ENCODE measurements at places on chromosomes 12 and 14. TPM values are rescaled to one million over a fixed set of nuclear protein-coding genes. Genes with fewer than 3 reads are reported as not detected.

DNA sequence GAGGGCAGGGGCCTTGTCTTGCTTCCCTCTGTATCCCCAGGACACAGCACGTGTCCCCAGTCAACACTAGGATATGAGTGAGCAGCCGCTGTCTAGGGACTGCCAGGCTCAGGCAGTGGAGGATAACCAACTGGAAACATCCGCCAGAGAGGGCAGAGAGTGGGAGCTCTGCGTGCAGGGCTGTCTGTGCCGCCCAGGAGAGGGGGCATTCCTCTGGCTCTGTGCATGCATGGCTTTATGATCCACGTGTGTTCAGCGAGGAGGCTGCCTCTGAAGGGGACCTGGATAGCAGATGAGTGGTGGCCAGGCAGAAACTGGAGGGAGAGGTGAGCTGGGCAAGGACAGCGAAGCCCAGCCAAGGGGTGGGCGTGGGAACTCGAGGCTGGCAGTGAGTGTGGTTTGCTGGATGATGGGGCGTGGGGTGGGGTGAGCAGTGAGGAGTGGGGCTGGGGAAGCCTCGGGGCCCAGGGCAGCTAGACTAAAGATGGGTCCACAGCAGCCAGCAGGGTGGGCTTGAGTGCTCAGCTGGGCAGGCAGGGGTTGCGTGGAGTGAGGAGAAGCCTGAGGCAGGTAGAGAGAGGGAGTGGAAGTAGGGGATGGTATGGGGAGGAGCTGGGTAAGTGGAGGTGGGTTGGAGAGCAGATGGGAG lies 72.9 kb downstream of the PRIMA1 start:
- no peaks in the 10 kb centered on the region for H3K36me3 ChIP-seq
- no peaks in the 10 kb centered on the region for H3K4me1 ChIP-seq
- DNase-seq = no peak
- no peak overlapping the region for H3K27ac ChIP-seq

GRCh38 chr12:115868624-115869023 lies 408.9 kb downstream of the MED13L start:
- H3K36me3 ChIP-seq = no peaks in the 10 kb centered on the region
- H3K4me3 ChIP-seq = no peak overlapping the region
- no peak for DNase-seq
- no peaks in the 10 kb centered on the region for H3K4me1 ChIP-seq

- H3K4me1 ChIP-seq = no peaks in the 10 kb centered on the region
- H3K36me3 ChIP-seq = no peaks in the 10 kb centered on the region
- no peak for DNase-seq
- H3K4me3 ChIP-seq = no peak overlapping the region
- H3K27ac ChIP-seq = no peak overlapping the region
- no peaks in the 10 kb centered on the region for H3K27me3 ChIP-seq
Observed at GRCh38 chr12:25771476-25771875, 187.0 kb upstream of the RASSF8 start.

GRCh38 chr14:99430491-99430890 lies 50.2 kb downstream of the SETD3 start:
- no peak overlapping the region for H3K4me3 ChIP-seq
- peaks cover 31% of the 10 kb centered on the region for H3K36me3 ChIP-seq
- H3K27ac ChIP-seq = no peak overlapping the region
- no peaks in the 10 kb centered on the region for H3K27me3 ChIP-seq

- no peak for DNase-seq
- H3K4me3 ChIP-seq = no peak overlapping the region
- H3K27me3 ChIP-seq = no peaks in the 10 kb centered on the region
- H3K27ac ChIP-seq = no peak overlapping the region
- H3K4me1 ChIP-seq = no peaks in the 10 kb centered on the region
- H3K36me3 ChIP-seq = no peaks in the 10 kb centered on the region
Observed at GRCh38 chr14:55706365-55706684, 126.3 kb downstream of the KTN1 start.

DNA sequence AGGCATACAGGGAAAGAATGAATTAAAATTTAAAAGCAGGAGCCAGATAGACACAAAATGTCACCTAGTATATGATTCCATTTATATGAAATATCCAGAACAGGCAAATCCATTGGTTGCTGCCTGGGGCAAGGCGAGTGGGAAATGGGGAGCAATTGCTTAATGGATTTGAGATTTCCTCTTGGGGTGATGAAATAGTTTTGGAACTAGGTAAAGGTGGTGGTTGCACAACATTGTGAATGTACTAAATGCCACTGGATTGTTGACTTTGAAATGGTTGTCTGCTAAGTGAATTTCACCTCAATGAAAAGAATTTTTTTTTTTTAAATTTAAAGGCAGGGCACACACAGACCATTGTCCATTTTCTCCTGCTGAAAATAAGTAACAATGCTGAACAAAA lies 61.9 kb downstream of the ABCC9 start:
- H3K27me3 ChIP-seq = no peaks in the 10 kb centered on the region
- no peak overlapping the region for H3K4me3 ChIP-seq
- no peaks in the 10 kb centered on the region for H3K4me1 ChIP-seq
- DNase-seq = no peak

- peak overlapping the region; percentile 35 for H3K27ac ChIP-seq
- no peaks in the 10 kb centered on the region for H3K27me3 ChIP-seq
- no peaks in the 10 kb centered on the region for H3K36me3 ChIP-seq
Observed at GRCh38 chr12:46179693-46180452, 89.0 kb downstream of the SLC38A1 start.

DNA sequence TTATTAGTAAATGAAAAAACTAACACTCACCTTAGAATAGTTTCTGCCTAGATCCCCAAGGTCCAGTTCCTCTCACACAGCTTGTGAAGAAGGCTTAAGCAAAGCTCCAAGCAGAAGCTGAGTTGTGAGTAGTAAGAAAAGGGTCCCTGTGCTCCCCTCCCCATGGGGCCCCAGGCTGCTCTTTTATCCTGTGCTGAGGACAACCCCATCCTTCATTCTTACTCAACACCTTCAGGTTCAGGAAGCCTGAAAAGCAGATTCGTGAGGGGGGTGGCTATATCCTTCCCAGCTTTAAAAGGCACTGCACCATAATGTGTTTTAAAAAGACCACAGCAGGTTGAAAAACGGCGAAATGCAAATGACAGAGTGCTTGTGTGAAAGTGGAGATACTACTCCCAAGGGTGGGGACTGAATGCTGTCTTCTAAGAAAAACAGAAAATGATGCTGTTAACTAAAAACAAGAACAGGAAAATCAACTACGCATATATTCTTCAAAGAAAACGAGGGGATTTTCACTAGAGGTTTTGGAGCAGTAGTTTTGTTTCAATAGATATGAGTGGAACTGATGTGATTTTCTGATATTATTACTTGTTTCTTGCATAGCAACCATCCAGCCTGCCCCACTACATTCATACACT lies 182.7 kb downstream of the KTN1 start:
- no peak overlapping the region for H3K4me3 ChIP-seq
- DNase-seq = no peak
- no peaks in the 10 kb centered on the region for H3K4me1 ChIP-seq
- no peaks in the 10 kb centered on the region for H3K36me3 ChIP-seq

GRCh38 chr12:95663525-95663924 lies 112.2 kb upstream of the USP44 start:
- DNase-seq = no peak
- H3K27me3 ChIP-seq = no peaks in the 10 kb centered on the region
- no peak overlapping the region for H3K27ac ChIP-seq
- no peak overlapping the region for H3K4me3 ChIP-seq
- H3K4me1 ChIP-seq = no peaks in the 10 kb centered on the region
- no peaks in the 10 kb centered on the region for H3K36me3 ChIP-seq

GRCh38 chr14:73462048-73462715 lies 3.8 kb upstream of the NUMB start:
- peaks cover 4% of the 10 kb centered on the region for H3K4me1 ChIP-seq
- no peak for DNase-seq
- H3K36me3 ChIP-seq = no peaks in the 10 kb centered on the region
- peak overlapping the region; percentile 88 for H3K27ac ChIP-seq
- peak overlapping the region; percentile 45 for H3K4me3 ChIP-seq

- no peaks in the 10 kb centered on the region for H3K4me1 ChIP-seq
- DNase-seq = no peak
- no peaks in the 10 kb centered on the region for H3K27me3 ChIP-seq
- no peaks in the 10 kb centered on the region for H3K36me3 ChIP-seq
- no peak overlapping the region for H3K4me3 ChIP-seq
Observed at GRCh38 chr14:28779456-28779855, 12.9 kb downstream of the FOXG1 start.

DNA sequence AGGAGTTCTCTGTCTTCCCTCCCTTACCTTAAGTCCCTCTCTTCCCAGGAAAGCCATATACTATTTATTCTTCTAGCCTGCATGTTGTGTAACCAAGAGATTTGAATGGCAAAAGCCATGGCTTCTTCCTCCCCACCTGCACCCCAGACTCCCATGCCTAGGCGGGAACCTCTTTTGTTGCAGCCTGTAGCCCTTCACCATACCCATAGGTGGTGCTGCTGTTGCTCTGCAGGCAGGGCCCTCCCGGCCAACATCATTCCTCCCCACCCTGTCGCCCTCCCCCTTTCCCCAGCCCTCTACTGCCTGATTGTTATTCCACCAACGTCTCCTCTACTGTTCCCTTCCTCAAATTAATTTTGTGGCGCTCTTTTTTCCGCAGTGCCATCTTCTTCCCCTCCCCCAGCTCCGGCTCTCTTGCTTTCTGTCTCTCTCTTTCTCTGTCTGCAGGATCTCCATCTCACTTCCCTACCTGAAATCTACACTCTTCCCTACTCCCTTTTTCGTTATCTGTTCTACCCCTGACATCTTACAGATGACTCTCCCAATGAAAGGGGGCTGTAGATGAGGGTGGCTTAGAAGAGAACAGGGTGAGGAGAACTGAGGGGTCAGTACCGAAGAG lies 13.8 kb downstream of the NGDN start:
- H3K27me3 ChIP-seq = no peaks in the 10 kb centered on the region
- DNase-seq = no peak
- H3K4me1 ChIP-seq = no peaks in the 10 kb centered on the region
- no peak overlapping the region for H3K27ac ChIP-seq
- H3K4me3 ChIP-seq = no peak overlapping the region

GRCh38 chr12:97555547-97556187 lies 93.1 kb downstream of the RMST start:
- H3K27ac ChIP-seq = no peak overlapping the region
- no peaks in the 10 kb centered on the region for H3K36me3 ChIP-seq
- no peak overlapping the region for H3K4me3 ChIP-seq
- DNase-seq = no peak

- H3K27me3 ChIP-seq = no peaks in the 10 kb centered on the region
- H3K36me3 ChIP-seq = no peaks in the 10 kb centered on the region
- H3K4me1 ChIP-seq = no peaks in the 10 kb centered on the region
- H3K4me3 ChIP-seq = peak overlapping the region; percentile 81
- peak; percentile 76 for DNase-seq
Observed at GRCh38 chr12:67068761-67069450, 200.3 kb upstream of the CAND1 start.

- no peak overlapping the region for H3K4me3 ChIP-seq
- H3K36me3 ChIP-seq = no peaks in the 10 kb centered on the region
- peak overlapping the region; percentile 14 for H3K27ac ChIP-seq
- no peaks in the 10 kb centered on the region for H3K4me1 ChIP-seq
- no peak for DNase-seq
- H3K27me3 ChIP-seq = no peaks in the 10 kb centered on the region
Observed at GRCh38 chr12:68374307-68374982, 42.3 kb upstream of the MDM1 start.

- no peak for DNase-seq
- no peaks in the 10 kb centered on the region for H3K4me1 ChIP-seq
- H3K27ac ChIP-seq = no peak overlapping the region
- H3K36me3 ChIP-seq = no peaks in the 10 kb centered on the region
Observed at GRCh38 chr14:99182548-99183250, 89.3 kb downstream of the BCL11B start.

DNA sequence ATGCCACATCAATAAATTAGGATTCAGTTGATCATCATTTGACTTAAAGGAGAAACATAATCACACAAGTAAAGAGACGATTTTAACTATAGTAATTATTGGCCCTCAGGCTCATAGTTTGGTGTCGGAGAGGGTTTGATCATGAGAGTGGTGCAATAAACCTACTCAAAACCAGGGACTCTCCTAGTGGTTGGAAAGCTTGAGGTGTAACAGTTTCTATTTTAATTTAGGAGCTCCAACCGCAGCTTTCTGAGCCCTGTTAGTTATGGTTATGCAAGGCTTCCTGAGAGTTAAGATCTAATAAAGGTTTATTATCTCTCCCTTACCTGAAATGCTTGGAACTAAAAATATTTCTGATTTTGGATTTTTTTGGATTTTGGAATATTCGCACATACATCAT lies 36.4 kb downstream of the TMTC2 start:
- H3K27ac ChIP-seq = no peak overlapping the region
- H3K27me3 ChIP-seq = no peaks in the 10 kb centered on the region
- H3K4me3 ChIP-seq = no peak overlapping the region
- DNase-seq = no peak

- H3K36me3 ChIP-seq = no peaks in the 10 kb centered on the region
- peak; percentile 55 for DNase-seq
- no peaks in the 10 kb centered on the region for H3K27me3 ChIP-seq
Observed at GRCh38 chr14:62117010-62117750, 355.0 kb downstream of the SNAPC1 start.

DNA sequence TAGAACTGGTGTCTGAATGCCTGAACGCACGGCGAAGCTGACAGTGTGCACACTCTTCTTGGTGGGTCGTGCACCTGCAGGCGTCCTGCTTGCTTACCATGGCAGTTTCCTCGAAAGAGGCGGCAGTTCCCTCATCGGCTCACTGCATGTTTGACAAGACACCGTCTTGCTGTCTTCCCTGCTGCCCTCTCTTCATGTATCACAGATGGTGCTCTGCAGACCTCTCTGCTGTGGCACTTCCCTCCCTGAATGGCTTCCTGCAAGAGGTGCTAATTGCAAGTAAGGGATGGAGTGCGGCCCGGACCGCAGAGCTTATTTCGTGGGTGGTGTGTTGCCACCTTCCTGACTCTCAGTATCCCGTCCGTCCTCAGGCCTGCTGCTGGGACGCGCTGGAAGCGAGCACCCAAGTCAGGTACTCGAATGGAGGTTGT lies 156.7 kb upstream of the RTL1 start:
- no peaks in the 10 kb centered on the region for H3K27me3 ChIP-seq
- H3K4me1 ChIP-seq = no peaks in the 10 kb centered on the region
- no peak for DNase-seq
- H3K36me3 ChIP-seq = no peaks in the 10 kb centered on the region
- H3K27ac ChIP-seq = no peak overlapping the region
- no peak overlapping the region for H3K4me3 ChIP-seq

GRCh38 chr12:109640961-109641360 lies 67.4 kb downstream of the MVK start:
- H3K27me3 ChIP-seq = no peaks in the 10 kb centered on the region
- no peak for DNase-seq
- H3K36me3 ChIP-seq = no peaks in the 10 kb centered on the region
- no peak overlapping the region for H3K27ac ChIP-seq
- no peak overlapping the region for H3K4me3 ChIP-seq

The TAS2R50 gene
- not detected for total RNA-seq

The NKX2-1 gene
- total RNA-seq = not detected

The WDR89 gene
- 3.2 TPM for total RNA-seq

The ASB2 gene
- 6.2 TPM for total RNA-seq

The PAPLN gene
- 9.2 TPM for total RNA-seq

The NGB gene
- total RNA-seq = not detected

The RGS6 gene
- 5.8 TPM for total RNA-seq

The FAM90A1 gene
- not detected for total RNA-seq
